ENCODE measurements at places on chromosomes 5 and 9.

DNA sequence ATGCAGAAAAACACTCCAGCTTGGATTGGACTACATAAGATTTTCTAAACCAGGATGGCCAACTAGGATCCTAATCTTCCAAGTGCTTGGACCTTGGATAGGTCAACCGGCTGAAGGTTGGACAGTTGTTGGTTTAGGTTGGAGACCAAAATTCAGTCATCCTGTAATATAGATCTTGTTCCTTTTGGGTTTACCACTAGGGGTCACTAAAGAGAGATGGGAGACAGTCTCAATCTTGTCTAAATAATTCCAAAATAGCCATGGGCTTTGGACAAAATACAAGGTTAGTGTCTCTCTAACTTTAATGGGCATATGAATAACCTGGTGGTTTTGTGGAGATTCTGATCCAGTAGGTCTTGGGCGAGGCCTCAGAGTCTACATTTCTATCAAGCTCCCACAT is 148.7 kb upstream of the ERCC6L2 start:
- peak; percentile 74 for DNase-seq

- no peak for DNase-seq
These were observed 66.0 kb upstream of the APC start for GRCh38 chr5:112671687-112672086.

GRCh38 chr5:94698197-94698596 is 79.7 kb downstream of the SLF1 start:
- no peak for DNase-seq

GRCh38 chr5:130796032-130796431 is 369.0 kb downstream of the HINT1 start:
- DNase-seq = no peak

All from neural progenitor cell (in vitro differentiated cells).